ENCODE measurements at places on chromosomes 5 and 9. TPM values are rescaled to one million over a fixed set of nuclear protein-coding genes. Genes with fewer than 3 reads are reported as not detected.
A peak's percentile ranks its signal among the peaks of the same experiment; 100 is the strongest.

DNA sequence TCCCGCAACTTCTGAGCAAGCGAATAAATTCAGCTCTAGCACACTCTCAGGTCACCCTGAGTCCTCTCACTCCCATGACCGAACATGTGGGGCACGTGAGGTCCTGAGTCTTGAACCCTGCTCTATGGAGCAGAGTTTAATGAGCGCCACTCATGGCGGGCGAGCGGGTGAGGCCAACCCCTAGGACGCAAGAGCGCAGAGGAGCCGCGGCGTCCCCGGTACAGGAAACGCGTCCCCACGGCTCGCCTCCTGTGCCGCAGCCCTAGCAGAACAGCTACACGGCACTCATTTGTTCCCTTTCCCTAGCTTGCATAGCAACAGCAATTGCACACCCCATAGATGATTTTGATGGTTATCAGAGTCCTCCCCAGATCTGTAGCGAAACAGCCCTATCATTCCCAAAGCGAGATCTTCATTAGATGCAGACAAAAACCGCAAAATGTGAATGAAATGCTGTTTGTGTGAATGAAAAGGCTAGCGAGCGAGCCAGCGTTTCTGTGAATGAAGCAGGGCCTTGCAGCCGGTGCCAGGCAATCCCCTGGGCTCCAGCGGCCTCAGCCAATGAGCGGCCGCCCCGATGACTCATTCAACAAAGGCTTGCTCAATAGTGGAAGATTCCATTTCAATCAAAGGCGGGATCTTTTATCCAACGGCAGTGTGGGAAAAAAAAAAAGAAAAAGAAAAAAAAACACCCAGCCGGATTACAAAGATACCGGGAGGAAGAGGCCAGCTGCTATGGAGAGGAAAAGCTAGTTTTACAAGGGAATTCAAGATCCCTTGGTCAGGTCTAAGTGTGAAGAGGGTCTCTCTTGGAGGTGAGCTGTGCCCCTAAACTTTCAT is 1.5 kb upstream of the SHC3 start:
- peak; percentile 98 for DNase-seq

DNA sequence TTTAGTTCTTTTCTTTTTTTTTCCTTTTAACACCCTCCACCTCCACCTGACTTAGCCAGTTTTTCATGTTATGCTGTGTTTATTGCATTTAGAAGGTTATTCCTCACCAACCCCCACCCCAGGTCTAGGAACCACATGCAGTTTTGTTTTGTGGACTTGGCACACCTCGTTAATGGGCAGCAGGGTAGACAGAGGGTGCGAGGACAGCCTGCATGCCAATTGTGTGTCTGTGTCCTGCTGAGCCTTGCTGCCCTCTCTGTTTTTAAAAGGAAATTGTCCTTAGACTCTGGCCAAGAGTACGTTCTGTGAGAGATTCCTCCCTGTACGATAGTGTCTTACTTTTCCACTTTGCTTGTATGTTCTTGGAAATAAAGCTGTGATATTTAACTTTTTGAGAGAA is 13.9 kb downstream of the PIK3R1 start:
- no peak for DNase-seq

DNA sequence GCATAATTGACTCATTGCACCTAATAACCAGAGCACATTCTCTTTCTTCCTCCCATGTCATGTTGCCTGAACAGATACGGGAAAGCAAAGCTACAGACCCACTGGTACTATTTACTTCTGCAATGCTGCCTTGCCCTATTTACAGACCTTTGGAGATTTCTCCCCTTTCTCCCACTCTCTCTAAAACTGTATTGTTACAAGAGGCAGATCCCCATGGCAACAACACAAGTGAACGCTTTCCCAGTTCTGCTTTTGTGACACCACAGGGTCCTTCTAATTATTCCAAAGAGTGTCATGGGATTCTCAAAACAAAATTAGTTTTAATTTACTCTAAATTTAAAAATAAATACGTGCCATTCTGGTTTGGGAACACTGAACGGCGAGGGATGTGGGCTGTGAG is 104.7 kb downstream of the KCTD16 start:
- DNase-seq, result no peak

DNA sequence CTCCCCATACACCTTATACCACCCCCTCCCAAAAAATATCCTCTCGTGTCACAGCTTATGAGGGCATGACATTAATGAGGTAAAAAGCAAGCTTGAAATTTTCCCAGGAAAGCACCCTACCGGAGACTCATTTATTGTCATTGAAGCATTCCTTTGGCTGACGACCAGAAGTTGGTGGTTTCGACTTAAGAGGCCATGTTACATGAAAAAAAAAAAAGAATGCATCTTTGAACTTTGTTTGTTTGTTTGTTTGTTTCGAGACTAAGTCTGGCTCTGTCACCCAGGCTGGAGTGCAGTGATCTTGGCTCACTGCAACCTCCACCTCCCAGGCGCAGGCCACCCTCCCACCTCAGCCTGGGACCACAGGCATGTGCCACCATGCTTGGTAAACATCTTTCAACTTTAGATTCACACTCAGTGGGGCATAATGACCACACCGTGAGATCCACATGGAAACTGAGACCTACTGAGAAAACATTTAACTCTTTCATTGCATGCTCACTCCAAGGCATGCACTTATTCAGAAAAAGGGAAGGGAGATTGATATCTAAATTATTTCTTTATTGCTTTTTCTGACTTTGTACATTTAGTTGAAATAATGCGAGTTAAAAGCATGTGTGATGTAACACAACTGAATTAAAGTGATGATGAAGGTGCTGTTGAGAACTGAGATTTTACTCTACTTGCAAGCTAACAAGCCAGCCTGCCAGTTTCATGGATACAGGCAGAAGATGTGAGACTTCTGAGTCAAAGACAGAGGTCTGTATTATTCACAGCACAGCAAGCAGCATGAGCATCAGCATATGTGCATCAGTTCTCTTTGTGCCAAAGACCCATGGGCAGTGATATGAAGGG is 5.1 kb upstream of the RAB14 start:
- no peak for DNase-seq

- no peak for DNase-seq
These were observed 11.5 kb downstream of the WNT8A start for GRCh38 chr5:138095100-138095907.

DNA sequence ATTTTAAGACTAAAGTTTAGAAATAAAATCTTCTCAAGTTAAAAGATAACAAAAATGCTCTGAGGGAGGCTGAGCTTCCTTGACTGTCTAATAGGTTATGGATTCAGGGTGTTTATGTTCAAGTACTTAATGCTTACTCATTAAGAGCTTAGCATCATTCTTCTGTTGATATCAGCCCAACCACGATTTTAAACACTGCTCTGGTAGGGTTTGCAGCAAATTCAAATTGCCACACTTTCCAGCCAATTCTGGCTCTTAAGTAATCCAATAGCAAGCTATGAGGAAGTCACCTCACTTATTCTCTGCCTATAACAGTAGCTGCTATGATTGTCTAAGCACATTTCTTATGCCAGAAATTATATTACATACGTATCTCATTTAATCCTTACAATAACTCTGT is 191.0 kb upstream of the KIF2A start:
- no peak for DNase-seq

DNA sequence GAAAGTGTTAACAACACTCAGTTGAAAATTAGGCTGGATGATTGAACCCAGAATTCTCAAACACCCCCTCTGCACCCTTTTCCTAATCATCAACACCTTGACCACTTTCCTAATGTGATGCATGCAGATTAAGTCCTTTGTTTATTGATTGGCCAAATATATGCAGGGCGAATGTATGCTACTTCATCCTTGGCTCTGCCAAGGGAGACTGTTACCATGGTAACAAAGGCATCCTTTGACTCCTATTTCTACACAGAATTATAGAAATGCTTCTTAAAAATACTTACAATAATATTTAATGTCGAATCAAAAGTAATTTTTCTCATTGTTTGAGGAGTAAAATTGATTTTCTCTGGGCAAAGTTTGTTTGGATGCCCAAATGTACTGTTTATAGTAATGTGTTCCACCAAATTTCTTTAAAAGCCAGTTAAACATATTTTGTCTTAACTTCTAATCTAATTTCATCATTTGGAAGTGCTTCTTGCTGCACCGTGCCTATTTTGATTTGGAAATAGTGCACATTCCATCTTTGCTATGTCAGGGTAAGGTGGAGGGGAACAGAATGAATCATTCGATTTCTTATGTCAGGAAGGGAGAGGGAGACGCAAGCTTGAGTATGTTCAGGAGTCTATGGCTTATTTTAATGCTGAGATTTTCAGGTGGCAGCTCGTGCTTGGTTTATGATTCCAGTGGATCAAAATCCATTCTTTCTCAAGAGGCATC is 1384.3 kb upstream of the WWC1 start:
- DNase-seq, result no peak

GRCh38 chr9:87725356-87725899 is 491 bp upstream of the CTSL start:
- DNase-seq, result peak; percentile 55

- DNase-seq, result no peak
These were observed 12.4 kb downstream of the MRPS30 start for GRCh38 chr5:44821164-44821563.

DNA sequence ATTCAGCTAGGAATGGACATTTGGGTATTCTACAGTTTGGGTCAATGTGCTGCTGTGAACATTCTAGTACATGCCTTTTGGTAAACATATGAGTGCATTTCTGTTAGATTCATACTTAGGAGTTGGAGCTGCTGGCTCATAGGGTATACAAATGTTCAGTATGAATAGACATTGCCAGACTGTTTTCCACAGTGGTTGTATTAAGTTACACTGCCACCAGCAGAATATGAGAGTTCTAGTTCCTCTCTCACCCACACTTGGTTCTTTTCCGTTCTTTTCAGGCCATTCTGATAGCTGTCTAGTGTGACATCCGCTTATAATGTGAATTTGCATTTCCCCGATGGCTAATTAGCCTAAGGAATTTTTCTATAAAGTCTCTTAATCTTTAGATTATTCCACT is 25.0 kb downstream of the STOM start:
- no peak for DNase-seq

GRCh38 chr9:38038307-38039089 is 30.5 kb downstream of the SHB start:
- DNase-seq, result no peak

The C9orf43 gene
- 1.2 TPM for total RNA-seq

The PSAT1 gene
- total RNA-seq, result 48.4 TPM

The GFI1B gene
- 1.0 TPM for total RNA-seq

The ZNF367 gene
- total RNA-seq, result 3.3 TPM

The SVEP1 gene
- 32.6 TPM for total RNA-seq

The SPATA31C1 gene
- total RNA-seq, result not detected

The DDX46 gene
- total RNA-seq, result 73.8 TPM

The PHYHD1 gene
- total RNA-seq, result 25.5 TPM
